ENCODE measurements at places on chromosomes 2 and 18.

- no peak for DNase-seq
Measured at GRCh38 chr2:158034198-158034866, 67.3 kb upstream of the UPP2 start.

- DNase-seq: no peak
Measured at GRCh38 chr18:34117319-34117718, 107.4 kb downstream of the NOL4 start.

DNA sequence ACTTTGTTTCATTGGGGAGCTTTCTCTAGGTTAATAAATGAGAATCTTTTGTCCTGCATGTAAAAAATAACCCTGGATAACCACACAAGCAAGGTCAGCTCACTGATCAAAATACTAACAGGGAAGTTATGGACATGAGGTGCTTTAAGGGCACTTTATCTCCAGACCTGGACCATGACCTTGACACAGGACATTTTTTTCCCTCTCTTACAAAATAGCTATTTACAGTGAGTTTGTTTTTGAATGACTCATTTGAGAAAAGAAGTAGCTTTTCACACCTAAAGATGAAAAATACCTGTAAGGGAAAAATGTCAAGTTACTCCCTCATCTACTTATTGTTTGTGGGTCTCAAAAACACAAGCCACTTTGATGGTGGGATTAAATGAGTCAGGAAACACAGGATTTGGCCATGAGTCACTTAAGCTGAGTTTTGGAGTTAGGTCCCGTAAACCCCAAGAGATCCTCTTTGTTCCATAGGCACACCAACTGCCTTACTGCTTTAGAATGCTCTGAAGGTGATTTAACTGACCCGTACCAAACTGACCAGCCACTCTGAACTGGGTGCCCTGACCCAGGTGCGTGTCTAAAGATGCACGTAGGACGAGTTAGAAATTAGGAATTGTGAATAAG lies 479.3 kb upstream of the NXPH2 start:
- no peak for DNase-seq

DNA sequence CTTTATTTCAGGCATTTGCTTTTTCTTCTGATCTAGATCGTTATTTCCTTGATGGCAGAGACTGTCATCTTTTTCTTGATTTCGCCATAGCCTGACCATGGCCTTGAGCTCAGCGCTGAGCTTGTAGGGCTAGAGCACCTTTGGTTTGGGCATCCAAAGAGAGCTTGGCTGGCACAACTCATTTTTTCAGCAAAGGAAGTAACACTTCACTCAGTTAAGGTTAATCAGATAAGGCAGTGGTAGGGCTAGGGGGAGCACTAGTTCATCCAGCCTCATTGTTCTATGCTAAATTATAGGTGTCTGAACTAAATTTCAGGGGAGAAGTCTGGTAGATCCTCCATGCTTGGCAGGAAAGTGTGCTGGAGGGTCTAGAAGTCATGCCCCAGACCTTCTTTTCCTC lies 125.0 kb downstream of the SETBP1 start:
- no peak for DNase-seq

GRCh38 chr2:60554074-60554645 lies 706 bp upstream of the BCL11A start:
- no peak for DNase-seq

DNA sequence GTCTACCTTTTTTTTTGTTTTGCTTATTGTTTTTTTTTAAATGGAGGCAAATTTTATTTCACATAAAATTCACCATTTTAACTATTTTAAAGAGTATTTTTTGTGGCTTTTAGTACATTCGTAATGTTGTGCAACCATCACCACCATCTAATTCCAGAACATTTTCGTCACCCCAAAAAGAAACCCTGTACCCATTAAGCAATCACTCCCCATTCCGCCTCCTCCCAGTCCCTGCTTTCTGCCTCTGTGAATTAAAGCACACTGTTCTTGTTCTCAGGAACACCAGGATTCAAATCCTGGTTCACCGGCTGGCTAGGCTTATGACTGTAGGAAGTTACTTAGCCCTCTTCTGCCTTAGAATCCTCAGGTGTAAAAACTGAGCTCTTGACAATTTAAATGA lies 36.9 kb upstream of the EPAS1 start:
- no peak for DNase-seq

- DNase-seq: no peak
Measured at GRCh38 chr18:8359076-8359475, 250.2 kb upstream of the RAB12 start.

DNA sequence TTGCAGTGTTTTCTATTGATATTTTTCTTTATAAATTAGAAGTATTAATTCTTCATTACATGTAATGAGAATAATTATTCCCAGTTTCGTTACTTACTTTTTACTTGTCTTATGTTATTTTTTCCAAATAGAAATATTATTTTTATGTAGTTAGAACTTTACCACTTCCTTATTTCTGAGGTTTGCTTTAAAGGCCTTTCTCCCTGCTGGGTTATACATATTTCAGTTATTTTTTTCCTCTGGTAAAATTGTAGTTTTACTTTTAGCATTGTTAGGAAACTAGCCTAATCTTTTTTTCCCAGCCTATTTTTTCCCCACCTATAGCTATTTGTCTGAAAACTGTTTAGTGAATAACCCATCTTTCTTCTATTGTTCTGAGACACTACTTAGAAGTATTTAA lies 17.1 kb downstream of the RNF144A start:
- DNase-seq: no peak

DNA sequence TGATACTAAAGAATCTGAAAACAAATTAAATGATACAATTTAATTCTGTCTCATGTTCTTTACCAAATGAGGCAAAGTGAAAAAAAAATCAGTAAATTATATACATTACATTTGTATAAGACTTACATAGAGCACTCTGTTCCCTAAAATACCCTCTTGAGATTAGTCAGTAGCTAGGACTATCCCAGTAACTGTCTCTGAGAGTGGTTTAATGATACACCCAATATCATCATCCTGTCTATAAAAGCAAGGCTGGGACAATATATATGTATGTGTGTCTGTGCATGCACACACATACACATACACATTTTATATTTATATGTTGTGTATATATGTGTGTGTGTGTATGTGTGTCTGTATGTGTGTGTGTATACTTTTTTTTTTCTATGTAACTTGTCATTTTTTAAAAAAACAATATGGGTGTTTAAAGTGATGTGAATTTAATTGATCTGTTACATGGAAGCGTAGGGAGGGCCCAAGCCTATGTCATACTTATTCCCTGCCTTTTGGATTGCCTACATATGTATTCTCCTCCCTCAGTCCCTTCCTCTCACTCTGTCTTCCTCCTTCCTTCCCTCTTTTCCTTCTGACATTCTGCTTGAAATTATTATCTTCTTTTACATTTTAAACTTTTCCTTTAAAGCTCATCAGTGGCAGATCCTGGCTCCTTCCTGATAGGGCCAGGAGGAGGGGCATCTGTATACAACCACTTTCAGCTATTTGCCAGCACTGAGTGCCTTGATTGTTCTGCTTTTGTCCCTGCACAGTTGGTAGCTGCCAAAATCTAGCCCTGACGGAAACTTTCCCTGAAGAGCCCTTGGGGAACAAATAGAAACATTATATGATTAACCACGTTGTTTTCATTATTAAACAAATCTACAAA lies 6.8 kb downstream of the ASXL3 start:
- DNase-seq: no peak

GRCh38 chr18:80249217-80250093 lies 2.1 kb upstream of the PARD6G start:
- DNase-seq: no peak

DNA sequence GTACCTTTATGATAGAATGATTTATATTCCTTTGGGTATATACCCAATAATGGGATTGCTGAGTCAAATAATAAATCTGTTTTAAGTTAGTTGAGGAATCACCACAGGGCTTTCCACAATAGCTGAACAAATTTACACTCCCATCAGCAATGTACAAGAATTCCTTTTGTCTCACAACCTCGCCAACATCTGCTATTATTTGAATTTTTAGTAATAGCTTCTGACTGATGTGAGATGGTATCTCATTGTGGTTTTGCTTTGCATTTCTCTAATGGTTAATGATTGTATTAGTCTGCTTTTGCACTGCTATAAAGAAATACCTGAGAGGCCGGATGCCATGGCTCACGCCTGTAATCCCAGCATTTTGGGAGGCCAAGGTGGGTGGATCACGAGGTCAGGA lies 1387.6 kb upstream of the ACVR2A start:
- DNase-seq: no peak

DNA sequence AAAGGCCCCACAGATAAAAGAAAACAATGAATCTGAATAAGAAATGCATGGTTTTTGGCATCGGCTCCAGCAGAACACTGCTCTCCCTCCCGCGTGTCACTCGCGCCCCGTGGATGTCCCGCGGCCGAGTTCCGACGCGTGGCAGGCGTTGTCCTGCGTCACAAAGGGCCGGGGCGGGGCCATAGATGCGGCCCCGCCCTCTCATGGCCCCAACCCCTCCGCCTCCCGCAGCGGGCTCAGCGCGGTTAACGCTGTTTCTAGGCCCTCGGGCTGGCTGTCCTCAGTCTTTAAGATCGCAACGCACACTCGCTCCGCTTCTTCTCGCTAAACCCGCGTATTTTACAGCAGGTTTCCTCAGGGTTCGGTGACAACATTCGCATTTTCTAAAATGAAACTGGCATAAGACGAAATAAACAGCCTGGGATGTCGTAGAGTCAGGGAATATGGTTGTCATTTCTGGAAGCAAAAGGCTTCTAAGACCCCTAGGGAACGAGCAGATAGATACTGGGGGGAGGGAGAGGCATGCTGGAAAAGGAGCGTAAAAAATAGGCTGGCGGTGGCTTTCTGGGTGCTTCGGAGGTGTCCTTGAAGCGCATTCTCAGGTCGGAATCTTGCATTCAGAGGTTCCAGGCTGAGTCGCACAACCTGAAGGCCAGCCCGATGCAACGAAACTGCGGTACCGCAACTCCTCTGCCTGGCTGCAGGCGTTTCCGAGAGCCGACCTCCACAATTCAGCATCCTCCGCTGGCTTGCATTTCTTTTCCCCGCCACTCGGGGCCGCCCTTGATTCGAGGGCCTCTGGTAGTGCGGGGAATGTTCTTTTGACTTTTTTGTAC lies at the start of gene FKBP7:
FKBP7 (minus strand) TSS at position 162 of the 836 bp plus-strand sequence; CDS start at position 61, 101 bp downstream.
- no peak for DNase-seq

- no peak for DNase-seq
Measured at GRCh38 chr2:48043746-48044145, 137.4 kb upstream of the FBXO11 start.

GRCh38 chr2:162370931-162371330 lies 27.0 kb downstream of the GCA start:
- DNase-seq: no peak

- no peak for DNase-seq
Measured at GRCh38 chr2:163670929-163671328, 64.9 kb downstream of the FIGN start.

GRCh38 chr2:186617148-186617547 lies 27.3 kb downstream of the ITGAV start:
- DNase-seq: no peak

GRCh38 chr2:135573620-135574019 lies 42.3 kb downstream of the R3HDM1 start:
- no peak for DNase-seq

DNA sequence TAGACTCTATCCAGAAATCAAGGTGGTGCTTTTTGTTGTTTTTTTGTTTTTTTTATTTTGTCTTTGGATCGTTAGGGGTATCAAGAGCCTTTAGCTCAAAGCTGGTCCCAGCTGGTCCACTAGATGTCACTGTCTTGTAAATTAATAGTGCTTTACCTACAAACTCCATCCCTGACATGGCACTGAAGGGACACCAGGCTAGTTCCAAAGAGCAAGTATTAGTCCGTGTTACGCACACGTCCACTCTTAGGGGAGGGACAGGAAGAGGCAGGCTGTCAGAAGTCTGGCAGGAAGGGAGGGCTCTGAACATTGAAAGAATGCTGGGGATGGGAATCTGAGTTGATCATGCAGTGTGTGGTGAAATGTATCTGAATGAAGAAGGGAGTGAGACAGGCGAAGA lies 85.9 kb upstream of the CCBE1 start:
- no peak for DNase-seq

GRCh38 chr18:59052965-59053820 lies 86.5 kb upstream of the SEC11C start:
- no peak for DNase-seq

DNA sequence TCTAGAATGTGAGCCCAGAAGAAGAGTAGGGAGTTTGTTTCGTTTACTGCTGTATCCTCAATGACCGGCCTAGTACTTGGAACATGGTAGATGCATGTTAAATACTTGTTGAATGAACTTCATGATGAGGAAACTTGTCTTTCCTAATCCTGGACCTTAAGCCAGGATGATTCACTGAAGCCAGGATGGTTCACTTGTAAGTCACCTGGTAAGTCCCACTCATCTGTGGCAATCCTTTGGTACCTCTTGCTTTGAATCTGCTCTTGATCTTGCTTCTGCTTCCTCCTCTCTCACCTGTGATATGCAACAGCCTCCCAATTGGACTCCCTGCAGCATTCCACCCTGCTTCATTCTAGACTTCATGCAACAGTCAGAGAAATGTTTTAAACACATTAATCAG lies 43.6 kb downstream of the QPCT start:
- no peak for DNase-seq

DNA sequence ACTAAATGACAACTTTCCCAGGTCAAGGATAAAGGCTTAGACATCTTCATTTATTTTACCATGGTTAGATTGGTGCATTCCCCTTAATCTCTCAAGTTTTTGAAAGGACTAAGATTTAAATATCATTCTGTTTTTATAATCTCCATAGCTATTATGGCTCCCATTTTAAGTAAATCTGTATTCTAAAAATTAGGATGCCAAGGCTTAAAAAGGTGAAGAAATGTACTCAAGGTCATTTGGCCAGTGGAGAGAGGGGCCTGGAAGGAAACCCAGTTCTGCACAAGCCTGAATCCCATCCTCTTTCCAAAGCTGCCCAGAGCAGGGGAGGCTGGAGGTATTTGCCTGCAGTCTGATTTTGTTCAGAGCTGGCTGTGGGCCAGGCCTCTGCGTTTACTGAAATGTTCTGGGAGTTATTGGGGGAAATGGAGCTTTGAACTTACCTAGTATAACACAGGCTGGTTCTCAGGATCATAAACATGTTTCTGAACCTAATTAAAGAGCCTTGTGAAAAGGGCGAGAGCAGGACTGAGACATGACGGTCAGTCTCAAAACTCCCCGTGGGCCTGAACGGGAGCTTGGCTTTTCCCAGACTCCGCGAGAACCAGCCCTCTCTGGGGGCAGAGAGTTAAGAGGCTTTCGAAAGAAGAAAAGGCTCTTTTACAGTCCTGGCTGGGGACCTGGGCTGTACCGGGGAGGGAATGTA lies 85.6 kb downstream of the DDX1 start:
- no peak for DNase-seq

- DNase-seq: no peak
Measured at GRCh38 chr2:127479866-127480743, 46.2 kb downstream of the IWS1 start.

DNA sequence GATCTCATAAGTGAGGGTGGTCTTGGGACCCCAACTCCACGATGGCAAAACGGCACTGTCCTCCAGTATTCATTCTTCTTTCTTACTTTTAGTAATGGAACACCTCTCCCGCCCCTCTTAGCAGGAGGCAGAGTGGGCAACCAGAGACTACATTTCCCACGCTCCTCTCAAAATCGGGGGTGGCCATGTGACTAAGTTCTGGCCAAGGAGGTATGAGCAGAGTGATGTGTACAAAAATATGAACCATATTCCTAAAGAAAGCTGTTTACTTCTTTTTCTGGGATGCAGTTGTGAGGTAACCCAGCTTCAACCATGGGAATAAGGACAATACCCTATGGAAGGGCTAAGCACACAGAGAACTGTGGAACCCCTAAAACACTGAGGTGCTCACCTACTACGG lies 12.8 kb downstream of the REV1 start:
- DNase-seq: no peak

GRCh38 chr18:10530002-10530401 lies 4.2 kb downstream of the NAPG start:
- DNase-seq: no peak

- no peak for DNase-seq
Measured at GRCh38 chr2:70906439-70907005, 29.2 kb upstream of the ATP6V1B1 start.
